ENCODE measurements at places on chromosomes 4 and X.

- H3K4me3 ChIP-seq = no peak overlapping the region
- no peak overlapping the region for H3K27ac ChIP-seq
- no peaks in the 10 kb centered on the region for H3K4me1 ChIP-seq
- no peaks in the 10 kb centered on the region for H3K27me3 ChIP-seq
Measured at GRCh38 chr4:99103166-99103565, 14.6 kb upstream of the ADH5 start.

DNA sequence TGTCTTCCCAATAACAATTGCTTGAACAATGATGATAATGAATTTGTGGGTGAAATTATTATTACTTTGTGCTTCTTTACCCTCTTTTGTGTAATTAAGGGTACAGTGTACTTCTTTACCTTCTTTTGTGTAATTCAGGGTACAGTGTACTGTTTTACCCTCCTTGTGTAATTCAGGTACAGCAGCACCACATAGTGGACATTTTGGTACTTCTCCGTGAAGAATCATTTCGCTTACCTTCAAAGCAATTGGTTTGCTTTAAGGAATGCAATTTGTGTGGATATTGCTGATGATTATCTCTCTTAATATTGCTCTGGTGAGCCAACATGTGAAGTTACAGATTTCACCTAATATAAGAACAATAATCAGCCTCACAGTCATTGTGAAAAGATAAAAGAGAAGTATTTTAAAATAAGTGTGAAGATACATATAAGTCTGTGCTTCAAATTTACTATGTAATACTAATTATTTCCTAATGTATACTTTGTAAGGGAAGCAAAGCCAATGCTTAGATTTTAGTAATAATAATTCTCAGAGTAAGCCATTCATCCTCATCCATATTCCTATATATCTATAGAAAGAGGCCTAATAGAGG, 27.2 kb upstream of the SEC24B start:
- peak; percentile 86 for DNase-seq
- H3K4me1 ChIP-seq = no peaks in the 10 kb centered on the region
- no peaks in the 10 kb centered on the region for H3K27me3 ChIP-seq
- no peak overlapping the region for H3K4me3 ChIP-seq

DNA sequence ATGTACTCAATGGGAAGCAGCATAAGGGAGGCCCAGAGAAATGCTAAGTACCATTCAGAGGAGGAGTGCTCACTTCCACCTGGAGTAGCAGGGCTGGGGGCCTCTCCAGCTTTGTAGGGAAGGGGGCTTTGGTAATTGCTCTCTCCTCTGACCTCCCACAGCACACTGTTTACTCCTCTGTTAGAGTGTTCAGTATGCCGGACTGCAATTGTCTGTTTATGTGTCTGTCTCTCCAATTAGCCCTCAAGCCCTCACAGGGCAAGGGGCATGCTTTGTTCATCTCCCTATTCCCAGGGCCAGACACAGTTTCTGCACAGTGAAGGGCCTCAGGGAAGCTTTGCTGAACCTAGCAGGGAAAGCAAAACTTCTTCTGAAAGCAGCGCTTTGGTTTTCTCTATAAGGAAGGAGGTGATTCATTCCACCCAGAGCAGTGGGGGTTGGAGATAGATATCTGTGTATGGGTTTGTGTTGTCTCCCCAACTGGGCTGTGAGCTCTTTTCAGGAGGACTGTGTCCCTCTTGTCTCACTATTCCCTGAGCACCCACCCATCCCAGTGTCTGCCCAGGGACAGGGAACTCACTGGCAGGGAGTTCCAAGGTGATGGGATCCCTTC, 50.0 kb upstream of the VMA21 start:
- no peaks in the 10 kb centered on the region for H3K27me3 ChIP-seq
- H3K36me3 ChIP-seq = no peaks in the 10 kb centered on the region
- no peaks in the 10 kb centered on the region for H3K4me1 ChIP-seq
- no peak for DNase-seq
- no peak overlapping the region for H3K4me3 ChIP-seq

DNA sequence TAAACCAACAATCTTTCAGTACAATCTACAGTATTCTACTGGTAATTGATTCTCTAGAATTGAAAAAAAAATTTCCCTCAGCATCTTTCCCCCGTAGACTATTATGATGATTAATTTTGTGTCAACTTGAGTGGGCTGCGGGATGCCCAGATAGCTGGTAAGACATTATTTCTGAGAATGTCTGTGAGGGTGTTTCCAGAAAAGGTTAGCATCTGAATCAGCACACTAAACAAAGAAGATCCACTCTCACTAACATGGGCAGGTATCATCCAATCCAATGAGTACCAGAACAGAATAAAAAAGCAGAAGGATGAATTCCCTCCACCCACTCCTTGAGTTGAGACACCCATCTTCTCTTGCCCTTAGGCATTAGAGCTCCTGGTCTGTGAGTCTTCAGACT, 186.1 kb upstream of the MAB21L2 start:
- no peaks in the 10 kb centered on the region for H3K27me3 ChIP-seq
- H3K36me3 ChIP-seq = no peaks in the 10 kb centered on the region
- no peak overlapping the region for H3K27ac ChIP-seq

- H3K27ac ChIP-seq = no peak within 1 kb of the TSS
- H3K27me3 ChIP-seq = no peaks in the 10 kb centered on the region
- H3K4me3 ChIP-seq = no peak within 1 kb of the TSS
- no peaks in the 10 kb centered on the region for H3K4me1 ChIP-seq
- no peaks in the 10 kb centered on the region for H3K36me3 ChIP-seq
Measured at GRCh38 chrX:48835524-48836329, at the start of gene PCSK1N. TSS of gene PCSK1N (minus strand) at chrX:48835610. CDS start at chrX:48835532, 78 bp downstream.

DNA sequence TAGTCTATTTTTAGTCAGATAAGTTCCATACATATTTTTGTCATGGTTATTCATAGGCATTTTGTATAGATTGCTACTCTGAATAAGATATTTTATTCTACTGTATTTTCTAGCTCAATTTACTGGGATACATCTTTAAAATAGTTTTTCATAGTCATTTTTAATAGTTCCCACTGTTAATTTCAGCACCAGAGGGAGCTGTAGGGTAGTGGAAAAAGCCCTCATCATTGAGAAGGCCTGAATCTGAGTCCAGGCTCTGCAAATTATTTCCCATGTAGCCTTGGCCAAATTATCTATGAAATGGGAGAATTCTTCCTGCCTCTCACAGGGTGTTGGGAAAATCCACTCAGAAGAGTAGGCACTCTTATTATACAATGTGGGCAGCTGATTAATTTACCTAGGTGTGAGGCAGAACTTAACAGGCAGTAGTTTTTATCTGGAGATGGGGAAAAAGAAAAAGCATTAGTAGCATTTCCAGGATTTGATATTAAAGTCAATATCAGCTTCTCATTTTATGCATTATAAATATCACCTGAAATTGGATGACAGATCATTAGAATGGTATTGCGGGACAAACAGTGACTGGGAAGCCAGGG, 102.9 kb upstream of the PAQR3 start:
- H3K36me3 ChIP-seq = no peaks in the 10 kb centered on the region
- no peak overlapping the region for H3K27ac ChIP-seq
- peak; percentile 48 for DNase-seq
- no peak overlapping the region for H3K4me3 ChIP-seq
- no peaks in the 10 kb centered on the region for H3K27me3 ChIP-seq
- H3K4me1 ChIP-seq = no peaks in the 10 kb centered on the region

DNA sequence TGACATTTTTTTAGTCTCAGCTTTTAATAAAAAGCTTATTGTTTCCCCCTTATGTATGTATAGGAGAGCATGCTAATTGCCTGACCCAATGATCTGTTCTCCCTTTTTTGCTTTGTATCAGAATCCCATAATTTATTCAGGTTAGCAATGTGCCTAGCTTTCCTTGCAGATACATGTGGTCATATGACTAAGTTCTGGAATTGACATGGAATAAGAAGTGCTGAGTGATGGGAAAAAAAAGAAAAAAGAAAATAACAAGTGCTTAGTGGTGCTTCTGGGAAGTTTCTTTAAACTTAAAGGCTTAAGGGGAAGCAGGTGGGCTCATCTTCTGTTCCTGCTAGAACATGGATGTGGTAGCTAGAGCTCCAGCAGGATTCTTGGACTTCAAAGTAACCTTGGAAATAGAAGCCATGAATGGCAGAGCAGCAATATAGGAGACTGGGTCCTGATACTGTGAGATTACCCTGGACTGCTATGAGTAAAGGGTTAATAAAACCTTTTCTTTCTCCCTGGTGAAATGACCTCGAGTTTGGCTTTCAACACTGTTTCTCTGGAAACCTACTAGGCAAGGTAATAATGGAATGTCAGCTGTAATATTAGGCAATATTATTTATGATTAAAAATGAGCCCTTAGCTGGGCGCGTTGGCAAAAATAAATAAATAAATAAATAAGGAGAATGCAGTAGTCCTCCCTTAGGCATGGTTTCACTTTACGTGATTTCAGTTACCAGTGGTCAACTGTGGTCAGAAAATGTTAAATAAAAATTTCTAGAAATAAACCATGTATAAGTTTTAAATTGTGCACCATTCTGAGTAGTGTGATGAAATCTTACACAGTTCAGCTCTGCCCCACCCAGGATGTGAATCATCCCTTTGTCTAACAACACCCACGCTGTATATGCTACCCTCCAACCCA, 16.7 kb upstream of the RBM41 start:
- no peak overlapping the region for H3K27ac ChIP-seq
- H3K36me3 ChIP-seq = no peaks in the 10 kb centered on the region
- H3K27me3 ChIP-seq = no peaks in the 10 kb centered on the region

- no peaks in the 10 kb centered on the region for H3K27me3 ChIP-seq
- DNase-seq = no peak
- no peaks in the 10 kb centered on the region for H3K36me3 ChIP-seq
- H3K4me1 ChIP-seq = no peaks in the 10 kb centered on the region
- H3K27ac ChIP-seq = no peak overlapping the region
Measured at GRCh38 chrX:66150163-66150562, 13.9 kb upstream of the HEPH start.

GRCh38 chrX:69951753-69952152, 98.0 kb downstream of the AWAT2 start:
- H3K27me3 ChIP-seq = no peaks in the 10 kb centered on the region
- no peak for DNase-seq
- no peaks in the 10 kb centered on the region for H3K36me3 ChIP-seq
- H3K27ac ChIP-seq = no peak overlapping the region
- H3K4me3 ChIP-seq = no peak overlapping the region
- H3K4me1 ChIP-seq = no peaks in the 10 kb centered on the region

DNA sequence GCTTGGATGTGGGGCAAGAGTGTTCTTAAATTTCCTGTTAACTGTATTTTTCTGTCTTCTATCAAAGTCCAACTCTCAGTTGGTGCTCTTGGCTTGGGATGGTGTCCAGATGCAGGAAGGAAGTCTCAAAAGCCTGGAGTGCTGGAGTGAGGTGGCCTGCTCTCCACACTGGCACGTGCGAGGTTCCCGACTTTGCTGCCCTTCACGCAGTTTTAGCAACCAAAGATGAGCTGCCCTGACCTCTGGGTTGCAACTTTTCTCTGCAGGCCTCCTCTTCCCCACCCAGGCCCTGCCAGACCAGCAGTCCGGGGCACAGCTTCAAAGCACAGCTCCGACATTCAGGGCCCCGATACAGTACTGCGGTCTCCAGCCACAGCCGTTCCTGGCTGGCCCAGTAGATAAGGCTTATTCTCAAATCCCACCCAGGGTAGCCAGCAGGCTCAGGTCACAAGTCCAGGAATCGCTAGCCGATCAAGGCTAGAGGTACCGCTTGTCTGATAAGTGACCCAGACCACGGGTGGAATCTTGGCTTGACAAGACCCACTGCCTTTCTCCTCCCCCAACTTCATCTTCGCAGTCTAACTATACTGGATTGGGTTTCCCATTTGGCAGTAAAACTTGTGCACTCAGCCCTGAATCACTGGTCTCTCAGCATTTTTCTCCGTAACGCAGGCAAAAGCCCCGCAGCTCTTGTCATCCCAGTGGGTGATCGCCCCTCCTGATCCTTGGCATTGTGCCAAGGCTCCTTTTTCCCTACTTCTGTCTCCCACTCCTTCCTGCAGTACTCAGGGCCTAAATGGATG, 21.8 kb upstream of the JADE1 start:
- no peak for DNase-seq
- no peaks in the 10 kb centered on the region for H3K36me3 ChIP-seq
- no peaks in the 10 kb centered on the region for H3K4me1 ChIP-seq
- no peak overlapping the region for H3K27ac ChIP-seq
- no peaks in the 10 kb centered on the region for H3K27me3 ChIP-seq
- no peak overlapping the region for H3K4me3 ChIP-seq

GRCh38 chr4:109072595-109072994, 229.9 kb downstream of the COL25A1 start:
- no peaks in the 10 kb centered on the region for H3K36me3 ChIP-seq
- no peaks in the 10 kb centered on the region for H3K27me3 ChIP-seq
- H3K4me3 ChIP-seq = no peak overlapping the region

DNA sequence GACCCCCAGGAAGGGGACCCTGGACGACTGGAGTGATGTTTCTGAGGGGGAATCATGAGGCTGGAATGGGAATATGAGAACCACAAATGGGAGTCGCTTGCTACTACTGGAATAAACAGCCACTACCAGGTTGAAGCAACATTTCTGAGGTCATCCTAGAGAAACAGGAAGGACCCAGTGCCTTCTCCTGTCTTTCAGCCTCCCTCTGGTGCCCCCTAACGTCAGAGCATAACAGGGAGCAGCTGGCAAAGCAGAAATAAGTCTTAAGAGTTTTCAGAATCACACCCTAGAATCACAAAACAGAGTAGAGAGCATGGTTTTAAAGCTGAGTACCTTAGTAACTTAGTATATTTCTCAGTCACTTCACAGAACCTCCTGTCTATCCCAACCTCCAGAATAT, 347.8 kb upstream of the PITX2 start:
- no peaks in the 10 kb centered on the region for H3K27me3 ChIP-seq
- DNase-seq = peak; percentile 87
- H3K27ac ChIP-seq = no peak overlapping the region
- no peak overlapping the region for H3K4me3 ChIP-seq
- H3K36me3 ChIP-seq = no peaks in the 10 kb centered on the region

DNA sequence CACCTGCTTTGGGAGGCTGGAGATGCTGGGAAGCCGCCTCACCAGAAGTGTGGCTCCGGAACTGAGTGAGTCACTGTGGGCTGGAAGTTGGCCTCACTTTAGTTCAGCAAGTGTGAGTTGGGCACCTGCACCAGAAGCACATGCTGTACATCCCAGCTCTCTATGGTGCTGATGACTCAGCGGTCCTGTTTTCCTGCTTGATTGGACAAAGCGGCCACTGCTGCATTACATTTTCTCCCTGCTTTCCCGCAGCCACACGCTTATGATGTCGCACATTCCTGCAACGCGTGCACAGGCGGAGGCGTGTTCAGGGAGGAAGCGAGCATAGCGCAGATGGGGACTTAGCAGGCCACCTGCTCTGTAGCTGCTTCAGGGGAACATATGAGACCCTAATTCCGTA, 26.7 kb upstream of the CLDN34 start:
- no peak for DNase-seq
- H3K27me3 ChIP-seq = no peaks in the 10 kb centered on the region
- H3K4me1 ChIP-seq = no peaks in the 10 kb centered on the region
- H3K36me3 ChIP-seq = no peaks in the 10 kb centered on the region
- no peak overlapping the region for H3K4me3 ChIP-seq

Data from Karpas-422 (cell line).